ENCODE measurements at places on chromosomes 1 and 21.

DNA sequence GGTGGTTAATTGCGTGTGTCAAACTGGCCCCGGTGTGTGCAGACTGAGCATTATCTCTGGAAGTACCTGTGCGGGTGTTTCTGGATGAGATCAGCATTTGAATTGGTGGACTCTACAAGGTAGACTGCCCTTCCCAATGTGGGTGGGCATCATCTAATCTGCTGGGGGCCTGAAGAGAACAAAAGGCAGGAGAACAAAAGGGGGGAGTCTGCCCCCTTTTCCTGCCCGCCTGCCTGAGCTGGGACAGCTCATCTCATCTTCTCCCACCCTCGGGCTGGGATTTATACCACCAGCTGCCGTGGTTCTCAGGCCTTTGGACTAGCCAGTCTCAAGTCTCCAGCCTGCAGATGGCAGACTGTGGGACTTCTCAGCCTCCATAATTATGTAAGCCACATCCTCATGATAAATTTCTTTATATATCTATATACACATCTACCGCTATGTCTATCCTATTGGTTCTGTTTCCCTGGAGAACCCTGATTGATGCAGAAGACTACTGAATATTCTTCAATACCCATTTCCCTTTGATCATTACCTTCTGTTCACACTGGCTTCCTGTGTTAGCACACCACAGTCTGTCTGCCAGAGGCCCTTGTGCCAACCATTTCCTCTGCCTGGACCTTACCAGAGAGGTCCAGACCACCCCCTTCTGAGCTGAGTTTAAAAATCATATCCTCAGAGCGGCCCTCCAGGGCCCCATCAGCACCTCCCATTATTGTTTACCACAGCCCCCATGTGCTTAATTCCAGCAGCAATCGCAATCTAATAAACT lies 25.2 kb downstream of the RCAN1 start:
- no peak for DNase-seq

GRCh38 chr1:103582464-103582863 lies 11.1 kb downstream of the AMY2B start:
- no peak for DNase-seq

DNA sequence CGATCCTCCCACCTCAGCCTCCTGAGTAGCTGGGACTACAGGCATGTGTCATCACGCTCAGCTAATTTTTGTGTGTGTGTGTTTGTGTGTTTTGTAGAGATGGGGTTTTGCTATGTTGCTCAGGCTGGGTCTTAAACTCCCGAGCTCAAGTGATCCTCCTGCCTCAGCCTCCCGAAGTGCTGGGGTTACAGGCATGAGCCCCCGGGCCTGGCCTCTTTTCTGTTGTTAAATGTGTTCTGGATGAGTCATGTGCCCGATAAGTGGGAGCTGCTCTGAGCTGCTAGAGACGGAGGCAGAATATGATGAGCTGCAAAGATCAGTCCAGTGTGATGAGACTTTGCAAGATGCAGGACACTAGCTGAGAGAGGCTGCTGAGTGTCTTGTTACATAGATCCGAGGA lies 75.5 kb downstream of the VPS13D start:
- DNase-seq = no peak

GRCh38 chr1:178093951-178094738 lies at the start of gene RASAL2:
Gene RASAL2 (plus strand): TSS chr1:178094104. CDS start chr1:178094493, 389 bp downstream.
- peak; percentile 9 for DNase-seq

GRCh38 chr1:84861988-84862644 lies 30.9 kb downstream of the LPAR3 start:
- no peak for DNase-seq

GRCh38 chr1:116425987-116426386 lies 52.9 kb downstream of the ATP1A1 start:
- no peak for DNase-seq

- peak; percentile 78 for DNase-seq
Measured at GRCh38 chr1:61170328-61171238, 88.2 kb downstream of the NFIA start.

DNA sequence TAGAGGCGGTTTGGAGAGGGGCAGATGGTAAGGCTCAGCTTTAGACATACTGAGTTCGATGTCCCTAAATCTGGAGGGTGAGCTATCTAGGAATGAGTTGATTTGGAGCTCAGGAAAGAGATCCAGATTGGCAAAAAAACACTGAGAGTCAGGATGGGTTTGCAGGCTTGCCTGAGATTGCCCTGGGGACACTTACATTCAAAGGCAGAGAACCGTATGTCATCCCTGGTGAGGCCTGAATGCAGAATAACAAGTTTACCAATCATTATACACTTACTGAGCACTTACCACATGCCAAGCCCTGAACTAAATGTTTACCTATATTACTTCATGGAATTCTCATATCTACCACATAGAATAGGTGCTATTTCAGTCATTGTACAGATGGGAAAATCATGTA lies 27.5 kb downstream of the TFAP2E start:
- DNase-seq = no peak

DNA sequence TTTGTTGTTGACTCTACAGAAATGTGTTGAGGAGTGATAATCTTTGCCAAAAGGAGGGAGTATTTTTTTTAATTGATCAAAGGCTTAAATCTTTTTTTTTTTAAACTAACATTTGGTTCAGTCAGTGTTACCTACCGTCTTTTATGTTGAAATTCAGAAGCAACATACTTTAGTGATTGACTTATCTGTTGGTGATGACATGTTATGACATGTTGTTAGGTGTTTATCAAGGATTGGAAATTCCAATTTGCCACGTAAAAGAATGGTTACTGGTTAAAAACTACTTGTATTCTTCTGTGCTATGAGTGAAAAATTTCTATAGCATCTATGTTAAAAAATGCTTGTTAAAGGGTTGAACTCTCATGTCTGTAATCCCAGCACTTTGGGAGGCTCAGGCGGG lies 61.2 kb downstream of the DNM3 start:
- no peak for DNase-seq

DNA sequence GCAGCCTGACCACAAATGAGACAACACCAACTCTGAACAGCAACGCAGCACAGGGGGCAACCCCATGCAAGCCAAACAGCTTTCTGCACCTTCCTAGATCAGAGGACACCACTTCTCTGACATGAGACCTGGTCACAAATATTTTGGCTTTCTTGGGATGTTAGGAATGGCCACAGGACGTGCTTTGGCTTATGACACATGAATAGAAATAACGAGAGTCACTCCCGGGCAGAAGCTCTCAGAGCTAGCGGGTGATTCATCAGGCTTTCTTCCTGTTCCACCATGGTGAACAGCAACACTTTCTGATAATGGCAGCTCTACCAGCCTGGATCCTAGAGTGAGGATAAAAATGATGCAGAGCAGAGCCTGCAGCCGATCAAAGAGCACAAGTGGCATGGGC lies 39.4 kb downstream of the PAFAH2 start:
- no peak for DNase-seq

- no peak for DNase-seq
Measured at GRCh38 chr1:63630238-63630637, 37.0 kb downstream of the PGM1 start.

DNA sequence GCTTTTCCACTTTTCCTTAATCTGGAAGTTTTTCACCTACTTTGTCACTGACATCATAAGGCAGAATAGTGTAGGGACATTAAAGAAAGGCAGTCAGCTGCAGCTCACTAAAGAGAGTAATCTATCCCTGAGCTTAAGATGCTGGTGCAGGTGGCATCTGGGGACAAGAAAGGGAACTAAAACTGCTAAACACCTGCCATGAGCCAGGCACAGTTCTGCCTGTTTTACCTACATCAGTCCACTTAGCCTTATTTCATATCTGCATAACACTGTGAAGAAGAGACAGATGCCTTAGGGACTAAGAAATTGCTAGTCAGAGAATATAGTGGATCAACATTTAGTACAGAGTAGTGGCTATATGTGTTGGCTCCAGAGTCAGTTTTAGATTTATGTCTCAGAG lies 88.1 kb downstream of the GPATCH2 start:
- DNase-seq = no peak

GRCh38 chr1:185487026-185487425 lies 170.0 kb upstream of the IVNS1ABP start:
- no peak for DNase-seq

GRCh38 chr1:67664048-67664447 lies 21.0 kb upstream of the GADD45A start:
- DNase-seq = no peak

- no peak for DNase-seq
Measured at GRCh38 chr1:155022136-155022926, 11.2 kb downstream of the DCST2 start.

GRCh38 chr1:227774051-227774731 lies 39.0 kb downstream of the SNAP47 start:
- DNase-seq = no peak

DNA sequence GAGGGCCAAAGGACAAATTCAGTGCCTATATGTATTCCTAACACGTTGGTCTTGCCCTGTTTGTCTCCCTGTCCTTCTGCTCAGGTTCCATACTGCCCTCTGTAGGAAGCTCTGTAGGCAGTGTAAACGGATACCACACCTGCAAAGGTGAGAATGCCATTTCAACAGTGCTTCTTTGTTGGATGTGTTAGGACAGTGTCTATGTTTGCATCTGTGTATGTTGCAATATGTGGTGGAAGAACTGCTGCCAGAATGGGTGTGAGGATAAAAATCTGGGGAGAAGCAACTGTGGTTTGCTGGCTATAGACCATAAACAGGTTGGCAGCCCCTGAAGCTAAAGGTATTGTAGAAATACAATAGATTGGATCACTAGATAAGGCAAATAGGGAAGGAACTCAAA lies 113.1 kb upstream of the BMP8A start:
- no peak for DNase-seq

DNA sequence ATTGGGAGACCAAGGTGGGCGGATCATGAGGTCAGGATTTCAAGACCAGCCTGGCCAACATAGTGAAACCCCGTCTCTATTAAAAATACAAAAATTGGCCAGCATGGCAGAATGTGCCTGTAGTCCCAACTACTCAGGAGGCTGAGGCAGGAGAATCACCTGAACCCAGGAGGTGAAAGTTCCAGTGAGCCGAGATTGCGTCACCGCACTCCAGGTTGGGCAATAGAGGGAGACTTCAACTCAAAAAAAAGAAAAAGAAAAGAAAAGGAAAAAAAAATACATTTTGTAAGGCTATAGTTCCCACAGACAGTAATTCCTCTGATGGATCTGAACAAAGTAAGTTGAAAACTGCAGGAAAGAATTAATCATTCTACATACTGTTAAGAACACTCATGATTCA lies 48.1 kb upstream of the CD46 start:
- DNase-seq = no peak

- DNase-seq = no peak
Measured at GRCh38 chr1:68210829-68211228, 21.5 kb downstream of the WLS start.

DNA sequence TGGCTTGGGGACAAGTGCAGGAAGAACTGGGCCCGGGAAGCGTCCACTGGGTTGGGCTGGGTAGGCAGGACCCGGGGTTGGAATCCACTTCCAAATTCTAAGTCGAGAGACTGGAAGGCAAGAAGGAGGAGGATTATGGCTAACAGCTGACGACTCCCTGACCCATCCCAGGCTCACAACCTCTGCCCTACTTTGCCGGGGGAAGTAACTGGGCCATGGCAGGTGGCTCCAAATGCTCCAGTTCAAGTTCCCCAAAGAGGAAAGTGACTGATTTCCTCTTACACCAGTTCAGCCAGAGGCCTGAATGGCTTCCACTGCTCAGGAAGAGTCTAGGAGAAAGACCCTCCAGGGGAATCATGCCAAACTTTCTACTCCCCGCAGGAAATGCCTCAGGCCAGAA lies 11.4 kb downstream of the EMC1 start:
- no peak for DNase-seq

DNA sequence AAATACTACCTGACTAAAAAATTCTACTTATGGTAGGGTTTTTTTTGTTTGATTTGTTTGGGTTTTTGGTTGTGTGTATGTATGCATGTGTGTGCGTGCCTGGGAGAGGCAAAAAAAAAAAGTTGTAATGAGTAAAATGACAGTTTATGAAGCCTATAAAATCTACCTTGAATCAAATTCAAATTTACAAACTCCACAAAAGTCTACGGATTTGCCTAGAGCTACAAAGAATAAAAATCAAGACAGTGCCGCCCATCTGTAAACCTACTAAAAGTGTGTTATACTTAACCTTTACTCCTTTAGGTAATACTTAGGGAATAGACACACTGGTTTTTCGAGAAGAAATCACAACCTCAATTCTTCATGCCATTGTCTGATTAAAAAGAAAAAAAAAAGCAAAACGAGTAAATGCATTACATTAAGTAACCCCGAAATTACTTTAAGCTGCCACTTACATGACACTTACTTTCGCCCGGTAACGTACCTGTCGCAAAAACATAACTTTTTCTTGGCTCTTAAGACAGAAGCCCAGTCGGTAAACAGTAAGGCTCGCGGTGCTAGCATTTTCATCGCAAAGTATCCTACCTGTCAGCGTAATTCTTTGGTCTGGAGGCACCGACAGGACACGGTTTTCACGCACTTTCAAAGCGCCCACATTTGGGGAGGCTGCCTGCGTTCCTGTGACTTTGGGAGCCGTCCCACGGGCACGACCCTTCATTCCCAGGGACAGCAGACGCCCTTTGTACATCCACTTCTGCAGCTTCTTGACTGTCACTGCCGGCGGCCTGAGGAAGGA lies 951 bp downstream of the SYDE2 start:
- no peak for DNase-seq

GRCh38 chr1:104121271-104121670 lies 371.6 kb downstream of the AMY1C start:
- DNase-seq = no peak

DNA sequence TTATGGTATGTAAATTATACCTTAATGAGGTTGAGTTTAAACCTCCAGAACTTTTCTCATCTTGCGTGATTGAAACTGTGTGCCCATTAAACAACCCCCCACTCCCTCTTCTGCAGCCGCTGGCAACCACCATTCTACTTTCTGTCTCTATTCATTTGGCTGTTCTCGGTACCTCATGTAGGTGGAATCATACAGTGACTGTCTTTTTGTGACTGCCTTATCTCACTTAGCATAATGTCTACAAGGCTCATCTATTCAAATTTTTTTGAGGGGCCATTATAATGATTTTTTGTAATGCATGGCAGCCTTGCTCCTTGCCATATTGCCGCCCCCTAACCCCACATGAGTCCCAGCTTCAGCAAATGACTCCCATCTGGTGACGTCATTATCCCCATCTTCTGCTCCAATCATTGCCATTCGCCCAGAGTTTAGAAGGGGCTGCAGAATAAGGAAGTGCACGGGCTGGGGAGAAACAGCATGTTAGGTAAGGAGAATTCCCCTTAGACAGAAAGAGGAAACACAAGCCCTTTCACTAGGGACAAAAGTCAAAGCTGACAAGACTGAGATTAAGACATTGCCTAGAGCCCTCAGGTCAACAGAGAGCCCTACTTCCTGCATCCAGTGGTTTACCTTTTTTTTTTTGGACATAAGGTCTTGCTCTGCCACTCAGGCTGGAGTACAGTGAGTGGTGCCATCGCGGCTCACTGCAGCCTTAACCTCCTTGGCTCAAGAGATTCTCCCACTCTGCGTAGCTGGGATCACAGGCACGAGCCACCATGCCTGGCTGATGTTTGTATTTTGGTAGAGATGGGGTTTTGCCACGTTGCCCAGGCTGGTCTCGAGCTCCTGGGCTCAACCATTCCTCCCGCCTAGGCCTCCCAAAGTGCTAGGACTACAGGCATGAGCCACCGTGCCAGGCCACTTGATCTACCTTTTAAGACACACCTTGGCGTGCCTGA lies 78.4 kb upstream of the ERRFI1 start:
- no peak for DNase-seq

GRCh38 chr1:165612062-165612461 lies 19.0 kb upstream of the MGST3 start:
- no peak for DNase-seq

GRCh38 chr1:218683242-218683641 lies 338.1 kb downstream of the TGFB2 start:
- DNase-seq = no peak

GRCh38 chr1:224507771-224508523 lies 73.3 kb upstream of the WDR26 start:
- no peak for DNase-seq

Data from hematopoietic multipotent progenitor cell treated with erythropoietin and hydrocortisone succinate and interleukin-3 and kit ligand, for 17 days (in vitro differentiated cells).